ENCODE measurements at places on chromosomes 6 and 20. TPM values are rescaled to one million over a fixed set of nuclear protein-coding genes. Genes with fewer than 3 reads are reported as not detected.

The GHRH gene
- not detected for total RNA-seq

The SLC4A11 gene
- 1.6 TPM for total RNA-seq

The CALHM4 gene
- total RNA-seq: not detected

The MYMX gene
- total RNA-seq: 13.9 TPM

The FOXA2 gene
- not detected for total RNA-seq

The ANKRD6 gene
- total RNA-seq: 32.2 TPM
